Activated T-helper 9 cell treated with anti-CD3 and anti-CD28 coated beads, Interleukin-2, amount 50 U/mL, for 16 hours (primary cell): ENCODE measurements at places on chromosomes 1 and 21.

- DNase-seq = no peak
Observed at GRCh38 chr1:160630523-160631451, 16.1 kb downstream of the SLAMF1 start.

DNA sequence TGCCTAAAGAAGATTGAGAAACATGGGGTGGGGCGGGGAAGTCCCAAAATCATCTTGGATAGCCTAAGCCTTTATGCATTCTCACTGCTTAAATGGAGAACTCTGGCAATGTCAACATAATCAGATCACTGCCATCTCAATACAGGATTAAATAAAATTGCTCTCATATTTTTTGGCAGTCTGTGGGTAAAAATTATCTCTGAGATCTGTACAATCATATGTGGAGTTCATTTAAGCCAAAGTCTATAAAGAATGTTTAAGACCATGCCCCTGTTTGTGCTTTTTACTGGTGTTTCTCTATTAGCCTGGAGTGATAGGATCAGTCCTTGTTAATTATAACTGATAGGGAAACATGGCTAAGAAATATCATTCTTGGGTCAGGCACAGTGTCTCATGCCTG, 136.3 kb downstream of the GPR52 start:
- no peak for DNase-seq

- DNase-seq = peak; percentile 41
Observed at GRCh38 chr1:66436378-66437135, 97.4 kb upstream of the SGIP1 start.

- DNase-seq = no peak
Observed at GRCh38 chr1:230693777-230694176, 20.1 kb downstream of the AGT start.

DNA sequence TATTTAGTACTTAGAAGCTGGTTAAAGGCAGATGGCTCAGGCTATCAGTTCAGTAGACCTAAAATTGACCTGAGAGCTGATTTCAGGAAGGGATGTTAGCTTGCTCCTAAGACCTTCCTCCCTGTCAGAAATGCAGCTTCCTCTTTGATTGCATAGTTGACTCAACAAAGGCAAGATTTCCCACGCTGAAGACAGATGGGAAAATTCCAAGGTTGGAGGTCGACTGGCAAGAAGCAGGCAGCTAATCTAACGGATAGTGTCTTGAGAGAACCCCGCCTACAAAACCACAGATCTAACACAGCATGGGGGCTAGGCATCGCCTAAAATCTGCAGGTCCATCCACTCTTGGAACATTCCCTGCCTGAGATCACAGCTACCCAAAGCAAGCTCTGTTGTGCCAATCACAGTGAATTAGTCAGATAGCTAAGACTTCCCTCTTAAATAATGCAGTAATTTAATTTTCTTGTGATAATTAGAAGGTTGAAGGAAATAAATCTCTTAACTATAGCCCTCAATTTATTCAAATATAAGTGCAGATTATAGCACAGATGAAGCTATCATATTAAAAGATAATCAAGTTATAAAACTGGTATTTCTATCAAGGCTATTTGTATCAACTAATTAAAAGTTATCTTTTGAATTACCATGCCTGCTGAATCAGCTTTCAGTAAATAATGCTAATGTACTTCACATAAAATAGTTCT, 357.8 kb upstream of the SGIP1 start:
- no peak for DNase-seq

GRCh38 chr1:210377731-210378333, 49.1 kb downstream of the HHAT start:
- DNase-seq = no peak

- no peak for DNase-seq
Observed at GRCh38 chr1:208747979-208748378, 503.8 kb upstream of the PLXNA2 start.

- no peak for DNase-seq
Observed at GRCh38 chr1:173545688-173546087, 57.2 kb downstream of the SLC9C2 start.

DNA sequence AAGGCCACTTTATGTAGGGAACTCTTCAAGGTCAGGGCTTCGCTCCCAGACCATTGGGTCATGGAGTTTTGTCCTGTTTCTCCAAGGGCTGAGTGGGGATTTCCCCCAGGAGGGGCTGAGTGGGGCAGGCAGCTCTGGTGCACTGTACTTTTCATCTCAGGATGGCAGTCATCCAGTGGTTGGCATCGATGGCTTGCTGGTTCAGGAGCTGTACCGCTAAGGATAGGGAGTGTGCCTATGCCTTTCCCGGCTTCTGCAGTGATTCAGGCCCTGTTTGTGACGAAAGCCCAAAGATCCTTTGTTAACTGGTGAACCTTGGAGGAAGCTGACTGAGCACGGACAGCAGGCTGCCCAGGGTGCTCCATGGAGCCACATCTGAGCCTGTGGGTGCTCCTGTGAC, 100.1 kb upstream of the GADD45A start:
- no peak for DNase-seq

DNA sequence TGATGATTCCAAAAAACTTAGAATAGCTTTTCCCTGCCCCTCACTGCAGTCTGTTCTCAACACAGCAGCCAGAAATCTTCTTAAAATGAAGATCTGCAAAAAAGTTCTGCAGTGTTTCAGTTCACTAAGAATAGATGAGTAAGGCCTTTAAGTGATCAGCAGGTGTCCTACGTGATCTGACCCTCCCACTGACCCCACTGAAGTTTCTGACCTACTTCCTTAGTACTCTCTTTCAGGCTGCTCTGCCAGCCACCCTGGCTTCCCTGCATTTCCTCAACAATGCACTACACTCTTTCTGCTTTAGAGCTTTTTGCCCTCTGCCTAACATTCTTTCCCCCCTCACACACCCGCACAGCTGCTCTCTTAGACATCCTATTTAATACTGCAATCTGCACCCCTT, 182.5 kb downstream of the AKT3 start:
- no peak for DNase-seq

DNA sequence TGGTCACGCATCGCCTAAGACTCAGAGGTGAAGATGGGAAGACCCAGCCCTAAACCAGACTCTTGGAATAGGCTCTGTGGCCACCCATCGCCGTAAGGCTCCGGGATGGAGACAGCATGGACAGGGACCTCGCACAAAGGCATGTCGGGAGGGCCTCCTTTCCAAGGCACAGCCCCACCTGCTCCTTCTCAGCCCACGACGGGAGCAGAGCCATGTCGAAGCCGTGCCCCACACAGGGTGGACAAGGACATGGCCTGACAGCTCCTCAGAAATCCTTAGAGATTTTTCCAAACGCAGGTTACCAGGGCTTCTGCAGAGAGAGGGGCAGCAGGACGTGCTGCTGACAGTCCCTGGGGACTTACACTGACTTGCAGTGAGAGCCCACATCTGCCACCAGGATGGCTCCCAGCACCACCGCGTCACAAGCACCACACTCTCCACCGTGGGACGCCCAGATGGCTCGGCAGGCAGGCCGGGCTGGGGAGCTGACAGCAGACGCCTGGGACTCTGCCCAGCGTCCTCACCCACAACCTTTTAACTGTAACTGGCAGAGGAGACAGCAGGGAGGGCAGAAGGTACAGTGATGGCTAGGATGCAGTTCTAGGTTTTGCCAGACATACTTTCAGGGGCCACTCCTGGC, 12.0 kb downstream of the SSU72 start:
- DNase-seq = no peak

- no peak for DNase-seq
Observed at GRCh38 chr1:193944454-193944853, 758.0 kb upstream of the B3GALT2 start.

GRCh38 chr1:156619582-156619955, 354 bp downstream of the HAPLN2 start:
- no peak for DNase-seq

GRCh38 chr1:220012259-220012658, 34.0 kb downstream of the EPRS1 start:
- DNase-seq = no peak

- DNase-seq = no peak
Observed at GRCh38 chr1:171610385-171610784, 11.7 kb upstream of the MYOCOS start.

DNA sequence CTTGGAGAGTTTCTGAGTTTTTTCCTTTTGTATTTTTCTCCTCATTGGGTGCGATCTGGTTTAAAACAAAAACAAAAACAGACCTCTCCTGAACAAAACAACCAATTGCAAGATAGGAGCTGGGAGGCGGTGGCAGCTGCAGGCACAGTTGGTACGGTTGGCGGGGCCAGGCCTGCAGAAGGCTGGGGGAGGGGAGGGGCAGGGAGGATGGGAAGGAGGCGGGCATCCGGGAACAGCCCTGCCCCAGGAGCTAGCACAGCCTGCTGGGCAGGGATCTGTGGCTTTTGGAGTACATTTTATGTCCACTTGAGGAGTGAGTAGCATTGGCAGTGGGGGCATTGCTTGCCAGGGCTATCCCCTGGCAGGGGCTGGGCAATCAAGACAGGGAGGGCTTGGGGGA, 5.2 kb downstream of the CAPN9 start:
- DNase-seq = no peak

DNA sequence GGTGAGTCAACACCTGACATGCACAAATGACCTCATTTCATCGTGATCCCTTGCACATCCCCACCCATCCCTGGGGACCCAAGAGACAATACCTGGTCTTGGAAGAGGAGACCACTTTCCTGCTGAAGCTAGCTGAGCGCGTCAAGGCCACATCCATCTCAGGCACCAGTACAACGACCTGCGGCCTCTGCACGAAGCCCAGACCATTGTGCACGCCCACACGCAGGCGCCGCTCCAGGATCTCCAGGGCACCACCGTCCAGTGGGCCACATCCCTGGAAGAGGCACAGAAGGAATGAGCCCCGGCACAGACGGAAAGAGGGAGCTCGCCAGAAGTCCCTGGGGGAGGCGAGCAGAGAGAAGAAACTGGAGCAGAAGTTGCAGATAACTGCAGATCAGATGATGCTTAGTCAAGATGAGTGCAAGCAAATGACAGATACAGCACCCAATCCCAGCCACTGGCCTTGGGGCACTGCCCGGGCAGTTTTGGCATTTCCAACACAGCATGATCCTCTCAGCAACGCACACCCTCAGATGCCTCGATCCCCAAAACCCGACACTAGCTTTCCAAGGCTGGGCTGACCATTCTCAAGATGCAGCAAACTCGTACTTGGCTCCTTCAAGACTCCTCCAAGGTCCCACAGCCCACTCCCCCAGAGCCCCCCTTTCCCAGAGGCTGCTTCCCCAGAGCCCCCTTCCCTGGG, 44.1 kb downstream of the NPHP4 start:
- no peak for DNase-seq

DNA sequence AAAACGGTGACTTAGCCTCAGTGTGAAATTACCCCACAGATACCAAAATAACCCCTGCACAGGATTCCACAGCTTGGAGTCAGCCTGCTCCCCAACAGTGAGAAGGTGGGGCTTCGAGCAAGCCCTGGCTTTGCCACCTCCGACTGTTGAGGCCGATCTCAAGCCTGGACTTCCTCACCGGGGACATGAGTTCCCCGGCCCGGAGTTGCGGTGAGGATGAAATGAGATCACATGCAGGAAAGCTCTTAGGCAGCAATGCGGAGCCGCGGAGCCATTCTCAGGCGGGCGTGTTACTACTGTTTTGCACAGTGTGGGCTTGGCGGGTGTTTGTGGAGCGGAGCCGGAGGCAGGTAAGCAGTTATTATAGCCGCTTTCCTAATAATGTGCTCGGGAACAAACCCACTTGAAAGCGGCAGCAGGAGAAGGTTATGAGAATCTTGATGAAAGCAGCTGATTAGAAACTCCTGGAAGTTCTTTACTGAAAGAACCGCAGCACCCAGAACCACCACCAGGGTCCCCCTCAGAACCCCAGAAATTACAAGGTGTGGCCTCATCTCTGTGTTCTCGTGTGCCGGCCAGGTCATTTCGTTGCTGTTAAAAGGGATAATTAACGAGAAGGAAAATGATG, 3.9 kb upstream of the CLSTN1 start:
- no peak for DNase-seq

GRCh38 chr1:200351826-200352549, 57.8 kb downstream of the ZNF281 start:
- DNase-seq = no peak

- DNase-seq = no peak
Observed at GRCh38 chr1:92544756-92545165, 58.0 kb upstream of the GFI1 start.

GRCh38 chr1:162782671-162783070, 7.8 kb upstream of the HSD17B7 start:
- no peak for DNase-seq

DNA sequence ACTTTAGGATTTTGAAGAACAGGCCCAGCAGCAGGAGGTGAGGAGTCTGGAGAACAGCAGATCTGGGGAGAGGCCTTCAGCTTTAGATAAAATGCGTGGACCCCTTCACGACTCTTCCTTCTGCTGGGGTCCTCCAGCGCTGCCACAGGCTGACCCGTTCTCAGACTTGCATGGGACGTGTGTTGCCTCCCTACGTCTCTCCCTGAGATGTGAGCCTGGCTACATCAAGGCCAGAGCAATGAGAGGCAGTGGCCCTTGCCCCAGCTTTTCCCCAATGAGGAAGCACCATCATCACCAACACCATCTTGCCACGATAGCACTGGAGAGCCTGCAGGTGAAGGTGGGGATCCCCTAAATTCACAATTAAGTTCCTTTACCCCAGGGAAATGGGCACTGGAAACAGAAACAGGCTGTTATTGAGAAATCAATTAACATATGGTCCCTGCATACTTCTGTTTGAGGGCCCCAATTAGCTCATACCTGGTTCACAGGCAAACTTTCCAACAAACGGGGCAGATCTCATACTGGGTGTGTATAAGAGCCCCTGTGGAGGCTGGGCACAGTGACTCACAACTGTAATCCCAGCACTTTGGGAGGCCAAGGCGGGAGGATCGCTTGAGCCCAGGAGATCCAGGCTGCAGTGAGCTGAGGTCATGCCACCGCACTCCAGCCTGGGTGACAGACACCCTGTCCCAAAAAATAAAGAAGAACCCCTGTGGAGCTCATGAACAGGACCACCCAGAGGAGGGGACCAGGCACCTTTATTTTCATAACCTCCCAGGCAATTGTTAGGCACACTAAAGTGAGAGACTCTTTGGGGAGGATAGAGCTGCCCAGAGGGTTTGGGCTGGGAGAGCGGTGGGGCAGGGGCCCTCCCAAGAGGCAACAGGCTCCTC, 12.1 kb upstream of the ADAMTSL4 start:
- DNase-seq = no peak

DNA sequence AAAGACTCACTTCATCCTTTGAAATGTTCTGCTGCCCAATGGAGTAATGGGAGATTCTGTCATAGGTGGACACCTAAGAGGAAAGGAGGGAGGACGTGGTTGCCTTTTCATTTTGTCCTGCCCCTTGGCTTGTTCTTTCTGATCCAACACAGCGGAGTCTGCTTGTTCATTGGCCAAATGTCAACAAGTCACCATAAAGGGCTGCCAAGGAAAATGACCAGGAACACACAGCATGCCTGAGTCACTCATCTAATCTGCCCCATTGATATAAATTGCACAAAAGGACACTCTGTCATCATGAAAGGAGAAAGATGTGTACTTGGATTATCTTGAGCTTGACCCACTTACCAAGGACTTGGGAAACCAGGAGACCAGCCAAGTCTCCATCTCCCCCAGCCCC, 422.9 kb downstream of the SETD4 start:
- no peak for DNase-seq
